ENCODE measurements at places on chromosomes 11 and 22.

DNA sequence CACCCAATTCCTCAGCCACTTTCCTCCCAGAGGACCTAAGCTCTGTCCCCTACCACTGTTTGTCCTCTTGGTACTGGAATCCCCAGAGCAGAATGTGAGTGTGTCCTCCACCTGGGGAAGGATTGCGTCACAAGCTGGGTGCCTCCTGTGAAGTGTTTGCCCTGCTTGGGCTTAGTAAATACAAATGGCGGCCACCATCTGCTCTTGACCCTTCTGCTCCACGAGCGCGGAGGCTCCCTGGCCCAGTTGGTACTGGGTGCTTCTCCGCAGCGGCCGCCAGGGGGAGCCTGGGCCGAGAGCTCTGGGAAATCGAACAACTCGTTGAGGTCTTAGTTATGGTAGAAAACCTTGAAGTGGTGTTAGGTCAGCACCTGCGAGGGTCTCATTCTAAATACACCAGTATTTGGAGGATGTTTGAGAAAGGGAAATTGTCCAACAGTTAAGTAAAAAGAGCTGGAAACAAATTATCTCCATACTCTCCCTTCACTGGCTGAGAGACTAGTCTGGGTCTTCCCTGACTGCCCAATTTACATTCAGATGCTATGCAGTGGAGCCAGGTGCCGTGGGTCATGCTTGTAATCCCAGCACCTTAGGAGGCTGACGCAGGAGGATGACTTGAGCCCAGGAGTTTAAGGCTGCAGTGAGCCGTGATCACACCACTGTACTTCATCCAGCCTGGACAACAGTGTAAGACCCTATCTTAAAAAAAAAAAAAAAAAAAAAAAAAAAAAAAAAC is 74.6 kb upstream of the TEAD1 start:
- no peak for DNase-seq

DNA sequence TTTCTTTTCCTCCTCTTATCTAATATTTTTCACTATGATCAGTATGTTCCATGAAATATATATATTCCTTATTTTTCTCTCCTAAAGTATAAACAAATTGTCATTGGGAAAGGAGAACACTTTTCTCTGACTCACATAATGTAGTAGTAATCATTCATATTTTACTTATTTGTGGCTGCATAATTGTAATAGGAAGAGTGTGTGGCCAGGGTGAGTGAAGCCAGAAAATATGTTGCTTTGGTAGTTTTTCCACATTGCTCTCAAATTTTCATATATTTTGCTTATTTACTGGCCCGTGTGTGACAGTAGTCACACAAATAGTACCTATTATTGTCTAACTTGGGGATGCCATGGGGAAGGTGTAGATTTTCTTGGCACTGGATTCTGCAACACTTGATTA is 172.1 kb downstream of the DYNC2H1 start:
- DNase-seq = no peak

- DNase-seq = no peak
Observed at GRCh38 chr11:126636911-126637794, 281.7 kb downstream of the ST3GAL4 start.

GRCh38 chr22:46777609-46777970 is 15.1 kb downstream of the TBC1D22A start:
- DNase-seq = no peak

DNA sequence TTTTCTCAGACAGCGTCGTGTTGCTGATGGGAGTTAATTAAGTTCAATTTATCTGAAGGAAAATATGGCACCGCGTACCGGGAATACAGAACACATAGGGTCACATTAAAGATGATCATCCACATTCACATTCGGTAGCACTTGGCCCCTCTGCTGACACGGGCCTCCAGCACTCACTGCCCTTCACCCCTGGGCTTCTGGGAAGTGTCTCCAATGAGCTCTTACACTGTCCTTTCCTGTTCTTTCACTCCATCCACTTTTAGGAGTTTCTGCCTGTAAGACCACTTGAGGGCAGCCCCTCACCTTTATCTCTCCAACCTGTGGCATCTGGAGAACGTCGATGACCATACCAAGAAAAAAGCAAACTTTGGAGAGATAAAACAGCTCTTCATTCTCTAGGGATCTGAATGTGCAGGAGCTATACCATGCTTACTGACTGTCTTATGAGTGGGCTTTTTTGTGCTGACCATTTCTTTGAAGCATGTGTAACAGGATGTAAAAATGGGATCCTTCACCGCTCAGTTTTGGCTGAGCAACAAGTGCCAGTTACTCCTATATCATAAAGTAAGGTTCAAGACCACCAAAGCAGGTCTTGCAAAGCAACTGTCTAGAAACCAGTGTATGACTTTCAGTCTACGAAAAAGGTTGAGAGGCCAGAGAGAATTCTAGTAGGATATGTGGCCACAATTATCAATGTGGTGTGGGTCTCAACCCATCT is 1.1 kb upstream of the SERGEF start:
- DNase-seq = no peak

DNA sequence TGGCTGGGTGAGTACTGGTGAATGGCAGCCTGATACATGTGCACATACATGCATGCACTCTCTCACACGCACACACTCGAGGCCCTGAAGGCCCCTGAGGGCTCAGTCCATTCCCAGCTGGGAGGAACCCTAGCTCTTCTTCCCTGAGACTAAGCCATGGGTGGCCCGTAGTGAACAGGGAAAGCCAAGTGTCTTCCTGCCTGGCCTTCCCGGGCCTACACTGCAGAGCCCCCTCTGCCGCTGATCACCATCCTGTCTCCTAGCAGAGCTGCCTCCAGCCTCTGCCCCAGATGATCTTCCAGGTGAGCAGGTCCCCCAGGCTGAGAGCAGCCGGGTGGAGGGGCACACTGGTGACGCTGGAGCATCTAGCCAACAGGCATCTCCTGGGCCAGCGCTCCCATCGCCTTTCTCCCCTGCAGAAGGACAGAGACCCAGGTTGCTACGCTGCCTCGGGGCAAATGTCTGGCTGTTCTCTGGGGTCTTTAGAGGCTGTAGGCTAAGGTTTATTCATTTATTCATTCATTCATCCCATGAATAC is 57.3 kb downstream of the CD82 start:
- no peak for DNase-seq

GRCh38 chr22:41862160-41862529 is 29.2 kb downstream of the SREBF2 start:
- DNase-seq = no peak

DNA sequence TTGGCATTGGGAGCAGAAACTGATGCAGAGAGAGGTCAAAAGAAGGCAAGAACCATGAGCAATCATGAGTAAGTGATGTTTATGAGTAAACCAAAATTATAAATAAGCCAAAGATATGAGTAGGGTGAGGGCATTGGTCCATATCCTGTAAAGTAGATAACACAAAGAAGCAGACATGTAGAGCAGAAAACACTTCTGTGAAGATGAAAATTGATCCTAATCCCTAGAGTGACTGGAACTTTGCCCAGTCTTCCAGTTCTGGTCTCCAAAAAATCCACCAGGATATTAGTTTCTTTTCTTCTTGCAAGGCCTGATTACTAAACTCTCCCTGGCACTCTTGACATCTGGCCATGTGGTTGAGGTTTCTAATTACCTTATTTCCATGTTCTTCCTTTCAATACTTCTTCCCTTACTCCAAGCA is 13.7 kb upstream of the DRD2 start:
- no peak for DNase-seq

DNA sequence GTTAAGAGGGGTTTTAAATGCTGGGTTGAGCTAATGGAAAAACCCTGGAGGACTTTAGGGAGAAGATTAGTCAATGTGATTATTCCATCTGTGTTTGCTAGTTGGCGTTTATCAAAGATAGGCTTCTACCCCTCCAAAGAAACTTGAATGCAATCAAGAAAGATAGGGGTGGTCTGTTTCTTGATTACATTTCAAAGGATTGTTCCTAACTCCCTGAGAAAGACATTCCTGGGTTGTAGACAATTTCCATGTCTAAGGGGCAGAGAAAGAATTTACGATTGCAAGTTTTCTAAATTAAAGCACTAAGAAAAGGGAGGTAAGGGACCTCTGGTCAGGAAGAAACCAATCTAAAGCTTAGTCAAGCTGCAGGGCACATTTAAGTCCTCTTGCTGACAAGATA is 2268.7 kb downstream of the LRRC4C start:
- DNase-seq = no peak

DNA sequence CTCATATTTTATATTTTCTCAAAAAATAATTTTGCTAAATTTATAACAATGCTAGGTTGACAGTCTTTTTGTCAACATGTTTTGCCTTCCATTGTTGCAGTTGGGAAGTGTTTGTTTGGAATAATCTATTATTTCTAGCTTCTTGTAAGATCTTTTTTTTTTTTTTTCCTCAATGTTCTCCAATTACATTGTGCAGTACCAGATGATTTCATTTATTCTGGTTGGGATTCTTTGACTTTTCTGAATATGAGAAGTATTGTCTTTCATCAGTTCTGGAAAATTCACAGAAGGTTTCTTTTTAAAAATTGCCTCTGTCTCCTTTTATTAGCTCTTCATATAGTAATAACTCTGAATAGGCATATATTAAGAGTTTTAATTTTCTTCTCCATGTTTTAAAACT is 245.4 kb downstream of the DYNC2H1 start:
- DNase-seq = no peak

GRCh38 chr22:32803020-32803737 is 1.7 kb downstream of the TIMP3 start:
- no peak for DNase-seq

- no peak for DNase-seq
Observed at GRCh38 chr11:69122326-69122629, 33.5 kb upstream of the SMIM38 start.

DNA sequence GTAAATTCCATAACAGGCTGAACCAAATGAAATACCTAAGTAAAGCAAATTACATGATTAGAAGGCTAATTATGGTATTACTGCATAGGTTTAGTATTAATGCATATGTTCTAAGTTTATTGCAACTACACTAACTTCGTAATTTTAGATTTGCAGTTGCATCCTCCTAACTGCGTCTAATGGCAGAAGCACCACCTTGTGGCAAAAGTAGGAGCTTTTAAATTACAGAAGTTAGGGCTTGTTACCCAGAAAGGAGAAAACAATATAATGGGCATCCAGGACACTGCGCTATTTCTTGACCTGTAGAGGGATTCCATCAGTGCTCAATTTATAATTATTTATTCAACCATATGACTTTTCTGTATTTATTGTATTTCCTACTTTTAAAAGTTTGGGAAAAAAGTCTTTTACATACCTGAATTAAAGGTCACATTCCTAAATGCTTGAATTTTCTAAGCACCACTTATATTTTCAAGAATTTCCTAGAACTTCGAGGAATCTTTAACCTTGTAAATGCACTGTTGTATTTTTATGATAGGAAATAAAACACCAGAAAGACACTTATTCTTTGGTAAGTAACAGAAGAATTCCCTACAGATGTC is 16.3 kb upstream of the GPR83 start:
- no peak for DNase-seq

DNA sequence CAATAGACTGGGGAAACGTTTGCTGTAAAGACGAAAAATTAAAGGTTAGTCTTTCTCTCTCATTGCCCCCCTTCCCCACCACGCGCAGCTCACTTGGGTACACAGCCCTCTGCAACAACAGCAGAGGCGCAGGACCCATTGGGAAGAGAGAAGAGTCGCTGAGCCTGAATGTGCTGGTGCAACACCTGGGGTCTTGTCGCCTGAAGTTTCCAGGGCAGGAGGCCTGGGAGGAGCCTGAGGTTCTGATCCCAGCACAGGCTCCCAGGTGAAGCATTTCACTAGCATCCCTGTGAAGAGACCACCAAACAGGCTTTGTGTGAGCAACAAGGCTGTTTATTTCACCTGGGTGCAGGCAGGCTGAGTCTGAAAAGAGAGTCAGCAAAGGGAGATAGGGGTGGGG is 116.2 kb upstream of the NTM start:
- no peak for DNase-seq

- no peak for DNase-seq
Observed at GRCh38 chr11:120710354-120711131, 199.0 kb downstream of the GRIK4 start.

- DNase-seq = no peak
Observed at GRCh38 chr11:122791836-122792235, 46.5 kb upstream of the CRTAM start.

GRCh38 chr11:14972581-14973495 is 687 bp upstream of the CALCA start:
- DNase-seq = no peak

DNA sequence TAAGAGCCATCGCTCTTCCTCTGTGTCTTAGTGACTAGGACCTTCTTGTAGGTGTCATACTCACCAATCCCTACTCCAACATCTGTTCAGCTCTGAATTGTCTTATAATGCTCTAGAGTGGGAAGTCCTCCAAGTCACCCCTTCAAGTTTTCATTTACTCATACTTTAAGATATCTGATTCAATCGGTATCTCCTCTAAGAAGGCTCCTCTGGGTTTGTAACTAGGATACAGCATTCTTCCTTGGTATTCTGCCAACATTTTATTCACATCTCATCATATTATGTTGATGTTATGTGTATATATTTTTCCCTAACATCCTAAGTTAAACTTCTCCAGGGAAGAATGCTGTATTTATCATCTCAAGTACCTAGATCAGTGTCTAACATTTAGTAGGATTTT is 662.1 kb downstream of the NTM start:
- DNase-seq = no peak

- DNase-seq = no peak
Observed at GRCh38 chr11:35014346-35014745, 97.9 kb downstream of the PDHX start.

DNA sequence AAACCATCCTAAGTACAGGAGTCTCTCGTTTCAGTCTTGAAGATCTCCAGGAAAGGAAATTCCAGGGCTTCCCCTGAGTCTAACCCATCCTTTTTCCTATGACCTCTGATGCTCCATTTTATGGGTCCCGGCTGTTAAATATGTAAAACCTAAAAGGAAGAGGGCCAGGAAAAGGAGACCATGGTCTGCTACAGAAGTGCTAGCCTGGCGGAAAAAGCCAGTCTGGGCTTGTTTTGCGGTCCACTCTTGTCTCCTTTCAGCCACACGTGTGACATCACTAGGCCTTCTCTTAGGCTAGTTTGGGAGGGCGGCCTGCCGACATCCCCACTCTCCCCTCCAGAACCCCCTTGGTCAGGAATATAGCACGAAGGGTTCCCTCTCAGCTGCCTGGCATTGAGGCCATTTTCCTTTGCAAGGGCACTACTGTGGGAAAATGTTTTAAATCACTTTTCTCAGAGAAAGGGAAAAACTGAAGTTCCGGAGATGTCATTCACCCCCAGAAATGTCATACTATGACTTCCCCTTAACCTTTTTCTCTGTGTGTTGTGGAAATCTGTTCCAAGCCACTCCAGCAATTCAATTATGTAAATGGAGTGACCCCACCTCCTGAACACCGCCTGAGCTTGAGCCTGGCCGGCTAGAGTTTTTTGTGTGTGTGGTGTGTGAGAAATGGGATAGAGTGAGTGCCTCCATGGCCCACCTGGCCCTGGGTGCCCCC is 86.9 kb downstream of the UBASH3B start:
- DNase-seq = no peak

DNA sequence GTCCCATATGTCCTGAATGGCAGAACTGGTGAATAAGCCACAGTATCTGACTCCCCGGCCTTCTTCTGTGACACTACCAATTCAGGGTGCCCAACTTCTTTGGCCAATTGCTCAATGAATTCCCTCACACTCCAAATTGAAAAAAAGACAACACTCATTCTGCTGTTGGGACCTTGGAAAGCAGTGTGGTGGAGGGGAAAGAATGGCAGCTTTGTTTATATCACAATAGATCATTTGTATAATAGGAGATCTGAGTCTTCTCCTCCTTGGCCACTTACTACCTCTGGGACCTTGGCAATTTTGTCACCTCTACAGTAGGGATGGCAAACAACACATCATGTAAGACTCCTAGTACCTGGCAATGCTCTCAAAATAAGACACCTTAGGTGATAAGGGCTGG is 64.6 kb downstream of the OPCML start:
- no peak for DNase-seq

- DNase-seq = no peak
Observed at GRCh38 chr22:42868751-42869251, 11.7 kb upstream of the ARFGAP3 start.

Measured in esophagus squamous epithelium (tissue), 5 donors.